KG1 (cell line): ENCODE measurements at places on chromosomes 13 and 19.
A peak's percentile ranks its signal among the peaks of the same experiment; 100 is the strongest.

DNA sequence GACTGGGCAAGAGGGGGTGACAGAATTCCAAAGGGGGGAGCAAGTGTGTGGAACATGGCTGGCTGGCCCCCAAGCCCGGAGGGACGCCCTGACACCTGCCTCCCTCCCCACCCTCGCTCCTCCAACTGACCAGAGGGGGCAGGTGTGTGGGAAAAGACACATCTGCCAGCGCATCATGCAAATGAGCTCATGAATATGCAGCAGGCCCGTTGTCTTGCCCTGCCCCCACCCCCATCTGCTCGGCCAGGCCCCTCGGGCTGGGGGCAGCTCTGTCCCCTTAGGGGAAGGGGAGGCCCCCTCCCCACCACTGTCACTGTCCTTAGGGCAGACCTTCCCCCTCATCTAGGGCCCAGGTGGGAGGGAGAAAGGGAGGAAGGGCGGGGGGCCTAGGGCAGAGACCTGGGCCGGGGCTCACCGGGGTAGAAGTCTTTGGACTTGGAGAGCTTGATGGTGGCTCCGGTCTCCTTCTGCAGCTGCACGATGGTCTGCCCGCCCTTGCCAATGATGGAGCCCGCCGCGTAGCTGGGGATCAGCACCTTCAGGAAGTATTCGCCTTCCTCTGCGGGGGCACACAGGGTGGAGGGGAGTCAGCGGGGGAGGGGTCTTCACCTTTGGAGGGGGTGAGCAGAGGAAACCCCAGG is 12.9 kb downstream of the NOVA2 start:
- DNase-seq: no peak

DNA sequence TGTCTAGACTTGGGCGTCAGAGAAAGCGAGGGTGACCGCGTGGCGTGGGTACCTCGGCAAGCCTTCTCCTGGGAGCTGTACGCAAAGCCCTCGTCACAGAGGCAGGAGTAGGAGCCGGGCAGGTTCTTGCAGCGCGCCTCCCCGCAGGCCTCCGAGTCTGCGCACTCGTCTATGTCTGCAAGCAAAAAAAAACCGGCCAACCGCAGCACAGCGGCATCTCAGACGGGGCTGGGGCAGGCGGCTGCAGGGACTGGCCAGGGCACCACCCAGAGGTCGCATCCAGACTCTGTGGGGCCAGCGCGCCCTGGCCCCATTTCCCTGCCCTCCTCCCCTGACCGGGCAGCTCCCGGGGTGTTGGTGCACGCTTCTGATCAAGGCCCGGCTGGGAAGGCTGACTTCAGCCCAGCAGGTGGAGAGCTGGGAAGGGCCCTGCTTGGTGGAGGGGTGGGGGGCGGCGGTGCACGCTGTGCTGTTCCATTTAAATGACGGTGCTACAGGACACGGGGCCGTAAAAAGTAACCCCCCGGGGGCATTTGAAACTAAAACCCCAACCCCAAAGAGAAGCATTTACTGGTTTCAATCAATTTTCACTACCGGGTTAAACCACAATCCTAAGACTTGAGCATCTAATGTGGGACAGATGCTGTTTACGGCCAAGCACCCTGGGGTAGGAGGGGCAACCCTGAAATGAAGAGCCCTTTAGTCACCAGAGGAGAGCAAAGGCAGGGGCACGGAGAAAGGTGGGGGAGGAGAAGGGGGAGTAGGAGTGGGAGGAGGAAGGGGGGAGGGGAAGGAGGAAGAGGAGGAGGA is 28.2 kb downstream of the GAS6 start:
- DNase-seq: no peak

GRCh38 chr13:110820322-110820721 is 94.5 kb downstream of the ANKRD10 start:
- DNase-seq: no peak

GRCh38 chr13:51523082-51523518 is 61.2 kb upstream of the WDFY2 start:
- peak; percentile 84 for DNase-seq

- no peak for DNase-seq
Observed at GRCh38 chr13:75550159-75550567, 572 bp downstream of the UCHL3 start.

GRCh38 chr19:4969292-4969771 is 419 bp downstream of the KDM4B start:
- no peak for DNase-seq

- no peak for DNase-seq
Observed at GRCh38 chr13:95279016-95279415, 22.2 kb downstream of the ABCC4 start.

DNA sequence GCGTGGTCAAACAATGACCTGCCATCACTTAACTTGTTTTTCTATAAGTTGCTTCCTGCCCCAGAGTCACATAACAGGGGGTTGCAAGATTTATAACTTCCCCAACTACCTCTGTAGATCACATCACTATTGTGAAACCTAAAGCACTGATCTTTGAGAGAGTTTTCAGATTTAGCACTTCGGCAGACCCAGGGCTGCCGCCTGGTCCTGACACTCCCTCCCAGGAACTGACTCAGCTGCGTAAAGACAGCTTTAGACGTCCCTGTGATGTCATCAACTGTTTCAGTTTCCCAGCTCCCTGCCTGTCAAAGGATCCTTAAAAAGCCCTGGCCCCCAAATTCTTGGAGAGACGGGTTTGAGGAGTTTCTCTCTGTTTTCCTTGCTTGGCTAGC is 33.3 kb downstream of the IGFL2 start:
- DNase-seq: no peak

GRCh38 chr13:51921790-51922740 is 60.3 kb downstream of the CCDC70 start:
- DNase-seq: no peak

- DNase-seq: no peak
Observed at GRCh38 chr13:42671502-42671901, 97.5 kb downstream of the TNFSF11 start.

GRCh38 chr19:28846094-28846812 is 366.7 kb downstream of the UQCRFS1 start:
- no peak for DNase-seq

DNA sequence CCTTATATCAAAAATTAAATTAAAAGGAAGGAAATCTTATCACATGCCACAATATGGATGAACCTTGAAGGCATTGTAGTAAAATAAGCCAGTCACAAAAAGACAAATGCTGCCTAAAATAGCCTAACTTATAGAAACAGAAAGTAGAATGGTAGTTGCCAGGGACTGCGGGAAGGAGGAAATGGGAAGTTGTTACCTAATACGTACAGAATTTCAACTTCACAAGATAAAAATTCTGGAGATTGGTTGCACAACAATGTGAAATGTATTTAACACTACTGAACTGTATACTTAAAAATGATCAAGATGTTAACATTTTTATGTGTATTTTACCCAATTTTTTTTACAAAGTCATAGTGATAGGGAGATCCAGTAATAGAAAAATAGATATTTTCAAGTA is 10.2 kb upstream of the N4BP2L2 start:
- no peak for DNase-seq
